Progenitor cell of endocrine pancreas (in vitro differentiated cells): ENCODE measurements at places on chromosomes 7 and 10.

DNA sequence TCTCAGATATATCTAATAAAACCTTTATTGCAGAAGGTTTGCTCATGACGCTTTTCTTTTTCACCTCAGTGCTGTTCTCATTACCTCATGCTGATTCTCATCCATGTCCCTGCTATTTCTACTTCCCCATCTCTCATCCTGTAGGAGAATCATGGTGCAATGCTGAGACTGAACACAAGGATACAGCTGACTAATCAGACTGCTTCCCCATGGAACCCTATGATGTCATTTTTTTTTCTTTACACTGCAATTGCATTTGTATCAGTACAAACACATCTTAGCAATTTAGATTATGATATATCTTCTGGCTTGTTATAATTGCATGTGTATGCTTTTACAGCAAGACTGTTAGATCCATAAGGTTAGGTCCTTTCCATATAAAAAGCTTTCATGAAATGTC lies 93.7 kb downstream of the SEMA3A start:
- DNase-seq = no peak

DNA sequence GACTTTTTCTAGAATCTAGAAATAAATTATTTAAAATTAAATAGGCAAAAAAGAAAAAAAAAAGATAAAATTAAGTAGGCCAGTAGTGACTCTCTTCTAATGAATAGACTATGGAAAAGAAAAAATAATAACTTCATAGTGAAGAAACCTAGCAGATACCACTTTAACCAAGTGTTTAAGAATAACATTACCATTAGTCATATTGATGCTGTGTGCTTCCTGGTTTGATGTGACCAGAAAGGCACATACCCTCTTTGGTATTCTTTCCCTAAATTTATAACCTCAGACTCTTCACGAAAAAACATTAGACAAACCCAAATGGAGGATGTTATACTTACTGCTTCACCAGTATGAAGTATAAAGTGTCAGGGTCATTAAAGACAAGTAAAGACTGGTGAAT lies 42.6 kb downstream of the KIF20B start:
- DNase-seq = no peak

GRCh38 chr10:120969219-120969645 lies 118.1 kb downstream of the WDR11 start:
- DNase-seq = no peak

GRCh38 chr10:61188691-61189090 lies 244.7 kb upstream of the RHOBTB1 start:
- no peak for DNase-seq

DNA sequence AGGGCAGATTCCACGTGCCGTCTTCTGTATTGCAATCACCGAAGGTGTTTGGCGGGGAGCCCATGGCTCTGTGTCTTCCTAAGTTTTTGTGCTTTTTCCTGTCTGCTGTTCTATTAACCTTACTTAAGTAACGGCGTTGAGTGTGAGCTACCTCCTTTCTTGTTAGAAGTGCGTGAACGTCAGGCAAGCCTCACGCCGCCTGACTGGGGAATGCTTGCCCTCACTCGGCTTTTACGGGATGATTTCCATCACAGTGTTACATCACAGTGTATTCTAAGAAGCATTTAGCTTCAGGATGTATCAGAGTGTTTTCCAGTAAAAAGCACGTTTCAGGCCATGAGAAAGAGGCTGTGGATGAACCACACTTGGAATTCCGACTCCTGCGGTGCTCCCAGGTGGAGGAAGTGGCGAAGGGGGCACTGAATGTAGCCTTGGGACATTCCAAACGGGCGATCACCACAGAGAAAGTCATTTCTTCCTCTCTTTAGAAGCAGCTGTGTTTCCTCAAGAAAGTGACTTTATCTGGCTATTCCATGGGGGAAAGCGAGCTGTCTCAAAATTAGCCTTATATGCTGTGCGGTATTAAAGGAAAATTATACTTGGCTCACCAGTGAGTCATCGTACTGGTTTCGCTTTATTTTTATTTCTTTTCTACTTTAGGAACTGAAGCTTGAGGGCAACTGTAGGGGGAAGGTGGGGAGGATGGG lies 290.7 kb downstream of the KLF6 start:
- DNase-seq = no peak

DNA sequence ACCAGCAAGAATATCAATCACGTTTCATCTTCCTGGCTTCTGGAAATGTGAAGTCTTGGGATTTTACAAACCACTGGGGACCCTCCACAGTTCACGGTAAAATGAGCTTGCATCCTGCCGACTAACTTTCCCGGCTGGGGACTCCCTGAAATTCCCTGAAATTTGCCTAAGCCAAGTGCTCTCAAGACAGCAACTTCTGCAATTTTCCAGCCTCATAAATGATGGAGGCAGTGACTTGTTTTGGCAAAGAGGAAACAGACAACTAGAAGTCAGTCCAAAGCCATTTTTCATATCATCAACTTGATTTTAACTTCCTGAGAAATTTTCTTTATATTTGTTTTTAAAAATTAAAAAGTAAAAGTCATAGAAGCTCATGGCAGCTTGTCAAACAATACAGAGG lies 212.3 kb downstream of the FANK1 start:
- no peak for DNase-seq
